HT-29 (cell line): ENCODE measurements at places on chromosomes 6 and 20. TPM values are rescaled to one million over a fixed set of nuclear protein-coding genes. Genes with fewer than 3 reads are reported as not detected.

OVOL2 gene
- total RNA-seq = 17.9 and 18.8 TPM in 2 replicates

SAPCD1 gene
- total RNA-seq = 6.3 and 11.6 TPM in 2 replicates

HLA-DRB1 gene
- not detected in 2 replicates for total RNA-seq

DEFB132 gene
- total RNA-seq = not detected in 2 replicates

HRH3 gene
- not detected in 2 replicates for total RNA-seq

CYP24A1 gene
- total RNA-seq = 1.1 and 1.9 TPM in 2 replicates

RIMS4 gene
- total RNA-seq = not detected in 2 replicates

MGME1 gene
- 10.9 and 14.0 TPM in 2 replicates for total RNA-seq

EMILIN3 gene
- total RNA-seq = not detected in 2 replicates

F13A1 gene
- not detected in 2 replicates for total RNA-seq

TOMM34 gene
- 80.5 and 85.2 TPM in 2 replicates for total RNA-seq

PABPC1L gene
- 53.4 and 54.6 TPM in 2 replicates for total RNA-seq

LY6G6C gene
- not detected in 2 replicates for total RNA-seq

LY6G6D gene
- total RNA-seq = not detected in 2 replicates

POU3F2 gene
- total RNA-seq = not detected in 2 replicates

FOXO3 gene
- total RNA-seq = 22.1 and 22.3 TPM in 2 replicates

TTLL9 gene
- total RNA-seq = 0.03 and 0.05 TPM in 2 replicates

BTNL2 gene
- not detected in 2 replicates for total RNA-seq

CNBD2 gene
- total RNA-seq = 13.7 and 14.5 TPM in 2 replicates

LIN28B gene
- total RNA-seq = not detected in 2 replicates

BPIFB1 gene
- not detected in 2 replicates for total RNA-seq

TSBP1 gene
- not detected in 2 replicates for total RNA-seq

TNFAIP3 gene
- 1.2 and 1.7 TPM in 2 replicates for total RNA-seq
